ENCODE measurements at places on chromosomes 2 and 18. TPM values are rescaled to one million over a fixed set of nuclear protein-coding genes. Genes with fewer than 3 reads are reported as not detected.

Gene PPP1R1C
- 0.89 TPM for polyA plus RNA-seq

Gene B4GALT6
- polyA plus RNA-seq, result 6.7 TPM

- DNase-seq, result no peak
Measured at GRCh38 chr18:76953583-76954233, 131.4 kb downstream of the ZNF236 start.

DNA sequence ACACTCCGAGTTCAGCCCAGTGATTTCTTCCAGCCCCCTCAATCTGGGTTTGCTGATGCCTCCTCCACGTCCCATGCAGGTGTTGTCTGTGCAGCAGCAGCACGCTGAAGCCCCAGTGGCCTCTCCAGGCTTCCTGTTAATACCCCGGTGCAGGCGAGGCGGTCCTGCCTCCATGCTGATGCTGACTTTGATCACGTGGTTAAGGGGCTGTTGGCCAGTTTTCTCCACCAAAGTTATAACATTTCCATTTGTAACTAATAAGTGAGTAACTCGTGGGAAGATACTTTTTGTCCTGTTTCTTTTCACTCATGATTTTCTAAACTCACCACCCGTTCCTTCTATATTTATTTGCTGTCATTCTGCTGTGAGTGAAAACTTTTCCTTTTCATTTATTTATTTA lies 42.5 kb upstream of the TMEM18 start:
- no peak for DNase-seq

All from A549 (cell line).